ENCODE measurements at places on chromosomes 6 and 20. TPM values are rescaled to one million over a fixed set of nuclear protein-coding genes. Genes with fewer than 3 reads are reported as not detected.
A peak's percentile ranks its signal among the peaks of the same experiment; 100 is the strongest.

Gene PDE10A
- 7.0 TPM for total RNA-seq

Gene MAS1
- 0.27 TPM for total RNA-seq

Gene HEY2
- total RNA-seq = 26.5 TPM

Gene ZNF184
- total RNA-seq = 3.4 TPM

Gene ME1
- total RNA-seq = 22.9 TPM

- no peaks in the 10 kb centered on the region for H3K36me3 ChIP-seq
- H3K4me1 ChIP-seq = no peaks in the 10 kb centered on the region
- no peaks in the 10 kb centered on the region for H3K27me3 ChIP-seq
- no peak overlapping the region for H3K27ac ChIP-seq
- no peak overlapping the region for H3K4me3 ChIP-seq
Measured at GRCh38 chr20:44780226-44780625, 30.1 kb downstream of the RIMS4 start.

GRCh38 chr6:28766426-28766825 is 157.4 kb downstream of the TRIM27 start:
- no peaks in the 10 kb centered on the region for H3K36me3 ChIP-seq
- H3K27ac ChIP-seq = no peak overlapping the region
- DNase-seq = no peak
- H3K4me3 ChIP-seq = no peak overlapping the region

- peak within 1 kb of the TSS; percentile 83 for H3K4me3 ChIP-seq
- peak within 1 kb of the TSS; percentile 62 for H3K27ac ChIP-seq
- H3K27me3 ChIP-seq = no peaks in the 10 kb centered on the region
- H3K36me3 ChIP-seq = no peaks in the 10 kb centered on the region
- no peak for DNase-seq
Measured at GRCh38 chr20:2692036-2692885, at the start of gene EBF4. Gene EBF4 (plus strand): TSS chr20:2692780. CDS start chr20:2693646, 866 bp downstream.

DNA sequence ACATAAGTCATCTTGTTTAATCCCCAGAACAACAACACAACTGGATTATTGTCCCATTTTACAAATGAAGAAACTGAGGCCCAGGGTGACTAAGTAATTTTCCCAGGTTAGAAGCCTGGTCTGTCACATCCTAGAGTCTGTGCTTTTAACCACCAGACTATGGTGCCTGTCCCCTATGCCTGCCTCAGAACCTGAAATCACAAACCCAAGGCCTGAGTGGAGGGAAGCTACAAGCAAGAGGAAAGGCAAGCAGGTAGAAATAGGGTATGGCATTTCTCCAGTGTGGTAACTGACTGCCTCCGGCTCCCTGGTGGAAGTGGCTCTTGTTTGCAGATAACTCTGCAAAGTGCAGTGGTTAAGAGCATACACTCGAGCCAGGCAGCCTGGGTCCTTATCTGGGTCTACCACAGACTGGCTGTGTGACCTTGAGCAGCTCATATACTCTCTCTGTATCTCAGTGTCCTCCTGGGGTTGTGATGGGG is 2.5 kb downstream of the TMEM63B start:
- no peak overlapping the region for H3K27ac ChIP-seq
- H3K36me3 ChIP-seq = peaks cover 1% of the 10 kb centered on the region
- peaks cover 37% of the 10 kb centered on the region for H3K4me1 ChIP-seq
- DNase-seq = no peak

- no peak for DNase-seq
- no peaks in the 10 kb centered on the region for H3K4me1 ChIP-seq
- no peaks in the 10 kb centered on the region for H3K36me3 ChIP-seq
Measured at GRCh38 chr6:93036835-93037234, 382.5 kb downstream of the EPHA7 start.

DNA sequence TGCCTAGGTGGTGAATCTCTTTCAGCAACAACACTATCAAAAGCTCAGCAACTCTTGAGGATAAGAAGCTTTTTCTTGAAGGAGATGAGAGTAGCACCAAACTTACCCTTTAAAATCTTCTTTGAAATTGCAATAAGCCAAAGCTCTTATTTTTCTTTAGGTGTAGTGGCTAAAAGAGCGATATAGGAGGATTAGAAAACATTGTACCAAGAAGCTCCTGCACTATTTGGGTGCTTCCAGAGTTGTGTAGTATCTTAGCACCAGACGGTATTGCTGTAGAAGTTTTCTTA is 1.2 kb downstream of the FUT9 start:
- H3K4me3 ChIP-seq = no peak overlapping the region
- H3K27me3 ChIP-seq = no peaks in the 10 kb centered on the region
- no peak for DNase-seq
- H3K27ac ChIP-seq = no peak overlapping the region
- H3K4me1 ChIP-seq = no peaks in the 10 kb centered on the region

- H3K27me3 ChIP-seq = no peaks in the 10 kb centered on the region
- H3K4me1 ChIP-seq = peaks cover 51% of the 10 kb centered on the region
- no peaks in the 10 kb centered on the region for H3K36me3 ChIP-seq
- H3K27ac ChIP-seq = peak overlapping the region; percentile 34
Measured at GRCh38 chr20:50821994-50822393, 27.1 kb downstream of the BCAS4 start.

- H3K27me3 ChIP-seq = no peaks in the 10 kb centered on the region
- H3K36me3 ChIP-seq = no peaks in the 10 kb centered on the region
- no peak overlapping the region for H3K4me3 ChIP-seq
- no peak overlapping the region for H3K27ac ChIP-seq
- H3K4me1 ChIP-seq = no peaks in the 10 kb centered on the region
Measured at GRCh38 chr6:126905917-126906316, 212.6 kb upstream of the RSPO3 start.
